ENCODE measurements at places on chromosomes 2 and 18.

GRCh38 chr18:36572135-36572856 is 256.5 kb downstream of the TPGS2 start:
- DNase-seq: no peak

GRCh38 chr2:229089776-229090175 is 181.3 kb downstream of the PID1 start:
- no peak for DNase-seq

DNA sequence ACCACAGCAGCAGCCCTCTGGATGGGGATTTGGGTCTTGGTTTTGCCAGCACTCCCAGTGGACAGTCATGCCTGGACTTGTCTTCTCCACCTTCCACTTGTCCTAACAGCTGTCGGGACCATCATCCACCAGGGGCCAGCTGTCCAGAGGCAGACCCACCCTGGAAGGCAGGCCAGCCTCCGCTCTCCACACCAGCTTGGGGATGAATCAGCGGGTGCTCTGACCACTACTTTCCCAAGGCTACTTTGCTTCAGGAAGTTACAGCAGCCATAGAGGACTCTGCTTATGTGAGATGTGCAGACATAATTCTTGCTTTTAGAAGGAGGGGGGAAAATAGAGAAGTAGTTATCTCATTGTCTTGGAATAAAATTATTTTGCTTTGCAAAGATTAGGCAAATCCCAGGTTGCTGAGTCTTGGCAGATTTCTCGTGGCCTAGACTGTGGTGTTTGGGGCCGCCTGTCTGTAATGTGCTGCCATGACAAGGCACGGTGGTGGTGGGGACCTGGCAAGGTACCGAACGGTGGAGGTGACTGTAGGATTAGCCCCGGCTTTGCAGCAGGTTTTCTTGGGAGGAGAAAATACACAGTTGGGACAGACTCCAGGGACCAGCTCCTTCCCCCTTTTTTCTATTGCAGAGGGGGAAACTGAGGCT is 148.7 kb downstream of the AGAP1 start:
- no peak for DNase-seq

GRCh38 chr2:186977433-186978045 is 128.6 kb upstream of the ZSWIM2 start:
- DNase-seq: no peak

DNA sequence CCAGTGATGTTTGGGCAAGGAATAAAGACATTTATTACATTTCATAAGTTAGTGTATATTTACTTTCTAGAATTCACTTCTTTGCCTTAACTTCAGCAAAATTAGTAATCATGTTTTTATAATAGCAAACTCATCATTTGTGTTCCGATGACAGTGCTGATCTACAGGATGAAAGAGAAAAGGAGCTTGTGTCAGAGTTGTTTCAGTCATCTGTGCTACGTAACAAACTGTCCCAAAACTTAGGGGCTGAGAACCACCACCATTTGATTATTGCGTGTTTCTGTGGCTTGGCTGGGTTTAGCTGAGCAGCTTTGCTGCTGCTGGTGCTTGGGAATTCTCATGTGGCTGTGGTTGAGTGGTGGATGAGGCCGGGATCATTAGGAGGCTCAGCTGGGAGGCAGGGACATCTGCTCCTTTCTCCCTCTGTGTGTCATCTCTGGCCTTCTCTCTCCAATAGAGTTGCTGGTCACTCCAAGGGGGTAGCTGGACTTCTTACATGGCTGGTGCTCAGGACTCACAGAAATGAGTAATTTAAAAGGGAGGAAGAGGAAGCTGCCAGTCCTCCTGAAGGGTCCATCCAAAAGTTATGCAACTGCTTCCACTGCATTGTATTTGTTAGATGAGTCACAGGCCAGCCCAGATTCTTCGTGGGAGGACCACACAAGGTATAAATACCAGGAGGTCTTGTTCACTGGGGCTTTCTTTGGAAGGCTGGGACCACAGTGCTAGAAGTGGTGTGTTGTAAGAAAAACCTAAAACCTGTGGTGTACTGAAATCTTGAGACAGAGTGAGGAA is 43.4 kb upstream of the HAAO start:
- no peak for DNase-seq

DNA sequence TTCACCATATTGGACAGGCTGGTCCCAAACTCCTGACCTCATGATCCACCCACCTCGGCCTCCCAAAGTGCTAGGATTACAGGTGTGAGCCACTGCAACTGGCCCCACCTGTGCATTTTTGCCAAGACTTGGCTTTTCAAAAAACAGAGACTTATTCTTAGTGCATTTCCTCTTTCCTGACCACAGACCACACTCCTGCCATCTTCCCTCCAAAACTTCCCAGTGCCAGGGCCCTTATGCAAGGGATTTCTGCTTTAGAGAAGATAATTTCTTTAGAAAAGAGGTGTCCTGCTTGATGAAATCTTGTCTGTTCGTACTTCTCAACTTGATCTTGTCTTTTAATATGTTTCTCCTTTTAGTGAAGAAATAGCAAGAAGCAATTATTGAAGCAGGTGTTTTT is 98.8 kb upstream of the ZNF516 start:
- DNase-seq: no peak

- no peak for DNase-seq
These were observed 107.6 kb downstream of the STRN start for GRCh38 chr2:36858551-36859365.

DNA sequence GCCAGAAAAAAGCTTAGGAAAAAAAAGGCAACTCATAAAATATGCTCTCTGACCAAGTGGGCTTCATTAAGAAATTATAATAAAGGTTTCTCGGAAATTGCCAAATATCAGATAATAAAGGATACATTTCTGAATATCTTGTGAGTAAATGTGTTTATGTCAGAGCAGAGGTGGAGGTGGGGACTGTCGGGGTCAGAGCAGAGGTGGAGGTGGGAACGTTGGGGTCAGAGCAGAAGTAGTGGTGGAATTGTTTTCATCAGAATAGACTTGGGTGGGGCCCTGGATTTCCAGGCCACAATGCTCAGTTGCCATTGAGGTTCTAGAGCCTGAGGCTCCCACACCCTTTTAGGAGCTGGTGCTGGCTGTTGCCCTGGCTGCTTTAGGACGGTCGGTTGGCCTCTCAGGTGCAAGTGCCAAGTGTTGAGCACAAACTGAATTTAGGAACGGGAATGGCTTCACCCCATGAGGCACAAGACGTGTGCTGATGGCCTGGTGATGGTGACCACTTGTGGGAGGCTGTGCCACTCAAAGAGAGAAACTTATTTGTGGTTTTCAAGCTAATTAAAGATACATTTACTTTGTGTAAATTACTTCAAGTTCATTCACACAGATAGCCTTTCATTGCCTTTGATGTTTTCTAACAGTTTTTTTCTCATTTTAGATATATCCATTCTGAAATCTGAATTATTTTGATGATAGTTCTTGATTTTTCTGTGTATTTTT is 131.5 kb downstream of the ATP9B start:
- peak; percentile 39 for DNase-seq

GRCh38 chr18:55794288-55795052 is 206.5 kb upstream of the TCF4 start:
- no peak for DNase-seq

DNA sequence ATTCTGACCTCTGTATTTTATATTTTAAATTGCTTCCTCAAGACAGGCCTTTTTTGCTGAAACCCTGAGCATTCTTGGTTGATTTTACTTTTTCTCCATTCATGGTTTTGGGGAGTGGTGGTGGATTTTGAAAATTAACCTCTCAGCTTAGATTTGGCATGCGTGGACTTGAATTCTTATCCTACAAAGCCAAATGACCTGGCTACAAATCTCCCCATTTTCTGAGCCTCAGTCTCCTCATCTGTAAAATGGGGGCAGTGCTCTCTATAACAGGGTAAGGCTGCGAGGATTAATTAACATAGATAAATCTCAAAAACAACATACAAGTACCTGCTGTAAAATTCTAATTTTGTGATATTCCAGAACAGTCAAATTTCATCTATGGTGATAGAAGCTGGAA is 103.4 kb upstream of the CDCA7 start:
- no peak for DNase-seq

DNA sequence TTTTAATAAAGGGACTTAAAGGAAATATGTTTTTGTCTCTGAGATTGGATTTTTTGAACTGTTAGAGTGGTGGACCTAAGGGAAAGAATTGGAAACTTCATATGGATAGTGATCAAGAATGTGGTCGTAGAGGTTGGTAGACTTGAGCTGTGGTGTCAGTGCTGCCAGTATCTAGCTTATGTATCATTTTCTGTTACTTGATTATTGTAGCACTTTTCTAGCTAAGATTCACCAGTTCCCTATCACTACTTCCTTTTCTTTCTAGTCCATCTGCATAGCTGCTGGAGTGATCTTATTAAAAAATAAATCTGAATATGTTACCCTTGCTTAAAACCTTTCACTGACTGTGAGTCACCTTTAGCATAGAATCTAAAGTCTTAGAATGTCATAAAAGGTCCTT is 6.0 kb downstream of the ACVR2A start:
- DNase-seq: no peak

DNA sequence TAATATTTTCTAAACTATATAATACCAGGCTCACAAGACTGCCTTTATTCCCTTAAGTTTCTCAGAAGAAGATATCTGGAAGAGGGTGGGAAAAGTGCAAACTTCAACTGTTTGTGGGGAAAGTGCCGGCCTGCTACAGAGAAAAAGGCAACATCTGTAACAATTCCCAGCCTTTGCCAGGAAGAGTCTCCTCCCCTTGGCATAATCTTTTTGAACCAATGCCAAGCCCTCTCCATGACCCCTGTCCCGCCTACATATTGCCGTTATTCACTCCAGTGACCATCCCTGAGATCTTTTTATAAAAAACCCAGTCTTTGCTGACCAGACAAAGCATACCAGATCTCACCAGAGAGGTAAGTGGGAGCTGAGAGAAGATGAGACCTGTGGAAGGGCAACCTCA is at the start of gene REG3G:
TSS of gene REG3G (plus strand) at position 282 of the 400 bp plus-strand sequence. CDS start 392 bp downstream, outside the sequence.
- DNase-seq: no peak

DNA sequence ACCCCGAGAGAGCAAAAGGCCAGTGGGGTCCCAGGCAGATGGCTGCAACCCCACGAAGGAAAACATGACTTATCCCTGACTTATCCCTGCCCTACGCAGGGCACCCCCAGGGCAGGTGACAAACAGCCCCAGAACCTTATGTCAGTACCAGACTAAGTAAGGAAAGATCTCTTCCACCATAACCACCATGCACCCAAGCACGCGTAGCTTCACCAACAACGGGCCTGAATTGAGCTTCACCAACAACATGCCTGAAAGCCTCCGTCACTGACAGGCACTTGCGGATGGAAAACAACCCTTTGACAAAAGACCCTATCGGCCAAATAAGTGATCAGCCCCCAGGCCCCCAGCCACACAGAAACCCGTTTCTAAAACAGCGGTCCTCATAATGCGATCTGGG is 34.1 kb downstream of the HDAC4 start:
- DNase-seq: no peak

GRCh38 chr18:52907543-52908308 is 567.7 kb downstream of the DCC start:
- DNase-seq: no peak

GRCh38 chr18:8614875-8615274 is 5.6 kb downstream of the RAB12 start:
- DNase-seq: no peak

DNA sequence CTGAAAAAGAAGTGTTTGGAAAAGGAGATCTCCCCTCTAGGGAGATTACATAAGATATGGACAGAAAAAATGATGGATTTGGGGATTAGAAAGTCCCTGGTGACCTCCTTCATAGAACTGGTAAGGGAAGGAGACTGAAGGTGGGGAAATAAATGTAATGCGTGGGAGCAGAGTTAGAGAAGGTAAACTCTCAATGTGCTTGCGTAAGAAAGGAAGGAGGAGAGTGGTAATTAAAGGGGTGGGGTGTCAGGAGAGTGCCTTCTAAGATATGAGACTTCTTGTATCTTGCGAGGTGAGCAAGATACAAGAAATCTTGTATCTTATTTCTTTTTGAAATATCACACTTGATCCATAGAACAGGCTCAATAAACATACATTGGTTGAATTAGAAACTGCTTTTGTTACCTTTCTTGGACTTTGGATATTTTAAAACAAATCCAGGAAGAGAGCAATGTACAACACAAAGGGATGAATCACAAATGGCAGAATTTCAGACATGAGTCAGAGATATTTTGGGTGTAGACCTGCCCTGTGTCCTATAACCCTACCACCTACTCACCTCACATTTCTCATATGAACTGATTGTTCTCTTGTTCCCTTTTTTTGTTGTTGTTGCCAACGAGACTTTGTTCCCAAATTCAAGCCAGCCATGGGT is 342.4 kb downstream of the INSIG2 start:
- DNase-seq: no peak

GRCh38 chr18:805755-806110 is 6.3 kb downstream of the YES1 start:
- DNase-seq: no peak

DNA sequence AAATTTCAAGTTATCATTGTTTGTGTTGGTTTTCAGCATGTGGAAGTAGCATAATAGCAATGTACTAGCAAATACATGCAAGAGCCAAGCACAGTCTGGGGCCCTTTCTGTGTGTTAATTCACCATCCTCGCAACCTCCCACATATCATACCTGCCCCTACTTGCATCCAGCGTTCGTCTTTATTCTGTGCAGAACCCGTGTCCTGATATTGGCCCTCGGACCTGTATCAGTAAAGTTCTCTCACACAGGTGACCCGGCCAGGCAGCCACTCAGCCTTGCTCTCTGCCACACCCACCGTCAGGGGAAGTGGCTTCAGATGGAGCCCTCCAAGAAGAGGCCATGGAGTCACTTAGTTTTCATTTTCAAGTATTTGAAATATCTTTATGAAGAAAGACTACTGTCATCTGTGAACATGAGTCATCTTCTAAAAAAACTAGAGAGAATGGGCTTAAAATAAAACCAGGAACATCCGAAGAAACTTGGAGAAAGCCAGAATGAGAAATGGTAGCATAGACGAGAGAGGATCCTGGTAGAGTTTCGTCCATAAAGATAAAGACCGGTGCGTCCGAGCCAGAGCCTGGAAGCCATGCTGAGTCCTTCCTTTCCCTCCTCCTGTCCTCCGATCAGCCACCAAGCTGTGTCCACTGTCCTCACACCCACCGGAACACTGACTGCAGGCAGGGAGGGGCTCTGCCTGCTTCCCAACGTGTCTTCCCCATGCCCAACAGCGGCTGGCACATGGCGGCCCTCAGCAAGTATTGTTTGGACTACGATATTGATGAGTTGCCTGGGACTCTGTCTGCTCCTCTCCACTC is 57.3 kb upstream of the RPL31 start:
- DNase-seq: no peak

DNA sequence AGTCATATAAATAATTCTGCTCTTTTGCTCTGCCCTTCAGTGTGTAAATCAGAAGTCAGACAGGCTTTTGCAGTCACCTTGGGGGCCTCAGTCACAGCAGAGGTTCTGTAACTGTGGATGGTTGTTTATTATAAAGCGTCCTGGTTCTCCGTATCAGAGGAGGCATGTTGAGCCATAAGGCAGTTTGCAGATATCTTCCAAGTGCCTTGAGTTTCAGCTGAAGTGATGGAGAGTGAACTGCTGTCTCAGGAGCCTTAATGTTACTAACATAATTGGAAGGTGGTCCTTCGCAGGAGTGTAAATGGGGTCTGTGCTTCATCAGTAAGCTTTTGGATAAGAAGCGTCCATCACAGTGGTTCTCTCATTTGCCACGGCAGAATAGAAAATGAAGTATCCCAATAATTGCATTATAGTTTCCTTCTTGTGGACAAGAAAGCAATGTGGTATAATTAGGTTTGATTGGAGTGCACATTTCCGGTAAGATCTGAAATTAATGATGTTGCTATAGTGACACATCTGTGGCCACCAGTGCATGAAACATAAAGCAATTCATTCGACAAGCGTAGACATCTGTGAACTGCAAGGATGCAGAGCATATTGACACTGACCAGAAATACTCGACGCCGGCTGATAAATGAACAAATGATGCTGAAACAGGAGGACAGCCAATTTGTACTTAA is 112.5 kb upstream of the NFATC1 start:
- no peak for DNase-seq

- DNase-seq: no peak
These were observed 157.2 kb downstream of the NEB start for GRCh38 chr2:151577116-151577515.
